ENCODE measurements at places on chromosomes 12 and 14.

GRCh38 chr12:3150308-3150670 lies 73.1 kb downstream of the TSPAN9 start:
- DNase-seq = no peak

DNA sequence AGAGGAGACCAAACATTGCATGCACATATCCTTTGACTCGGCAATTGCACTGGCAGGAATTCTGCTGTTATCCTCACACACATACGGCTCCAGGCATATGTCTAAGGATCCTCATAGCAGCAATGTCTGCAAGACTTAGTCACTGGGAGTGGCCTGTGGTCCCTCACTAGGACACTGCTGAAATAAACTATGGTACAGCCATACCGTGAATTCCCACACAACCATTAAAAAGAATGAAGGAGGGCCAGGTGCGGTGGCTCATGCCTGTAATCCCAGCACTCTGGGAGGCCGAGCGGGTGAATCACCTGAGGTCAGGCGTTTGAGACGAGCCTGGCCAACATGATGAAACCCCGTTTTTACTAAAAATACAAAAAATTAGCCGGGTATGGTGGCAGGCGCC lies 105.1 kb downstream of the ZFP36L1 start:
- DNase-seq = no peak

- DNase-seq = no peak
Measured at GRCh38 chr14:69093631-69094421, 59.1 kb downstream of the DCAF5 start.

DNA sequence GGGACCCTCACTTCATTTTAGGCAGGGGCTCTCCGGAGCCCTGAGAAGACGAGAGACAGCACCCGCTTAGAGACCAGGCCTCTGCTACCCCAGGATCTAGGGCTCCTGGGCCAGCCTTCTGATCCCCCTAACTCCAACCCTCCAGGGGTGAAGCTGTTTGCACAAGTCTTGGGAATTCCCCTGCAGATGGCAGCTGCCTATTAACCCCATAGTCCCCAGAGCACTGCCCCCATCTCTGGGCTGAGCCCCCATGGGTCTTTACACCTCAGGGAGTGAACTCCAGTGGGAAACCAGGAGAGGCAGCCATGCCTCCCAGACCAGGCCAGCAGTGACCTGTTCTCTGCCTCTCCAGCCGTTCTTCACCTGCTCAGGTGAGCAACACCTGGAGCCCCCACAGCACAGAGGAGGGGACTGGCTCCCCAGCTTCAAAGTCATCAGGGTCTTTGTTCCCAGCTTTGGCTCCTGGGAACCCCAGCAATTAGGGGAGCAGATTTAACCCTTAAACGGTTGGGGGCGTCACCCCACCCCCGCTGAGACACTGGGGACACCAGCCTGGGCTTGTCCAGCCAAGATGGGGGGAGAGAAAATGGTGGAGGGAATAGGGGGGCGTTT lies 2.3 kb downstream of the WNT10B start:
- DNase-seq = no peak
